ENCODE measurements at places on chromosomes 2 and 18. TPM values are rescaled to one million over a fixed set of nuclear protein-coding genes. Genes with fewer than 3 reads are reported as not detected.

GRCh38 chr2:214031566-214031965 is 379.3 kb upstream of the VWC2L start:
- no peak for DNase-seq

GRCh38 chr18:56952026-56952425 is 194.9 kb upstream of the BOD1L2 start:
- DNase-seq: no peak

Gene CYTIP
- 1.7 TPM for polyA plus RNA-seq

Gene CFAP65
- 0.24 TPM for polyA plus RNA-seq

DNA sequence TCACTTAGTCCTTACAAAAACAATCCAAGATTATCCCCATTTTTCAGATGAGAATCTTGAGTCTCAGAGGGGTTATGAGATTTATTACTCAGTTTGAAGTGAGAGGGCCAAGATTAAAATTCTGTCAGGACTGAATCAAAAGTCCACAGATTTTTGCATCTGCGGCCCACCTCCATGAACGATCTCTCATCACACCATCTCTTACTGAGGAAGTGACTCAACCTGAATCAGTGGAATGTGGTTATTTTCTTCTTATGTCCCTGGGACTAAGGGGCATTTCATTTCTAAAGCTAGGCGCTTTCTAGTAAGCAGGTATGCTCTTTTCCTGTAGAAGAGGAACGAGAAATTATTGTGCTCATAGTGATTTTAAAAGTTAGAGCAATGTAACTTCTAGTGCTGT is 360.3 kb upstream of the SPHKAP start:
- DNase-seq: no peak

GRCh38 chr18:56289381-56289780 is 349.0 kb downstream of the TXNL1 start:
- DNase-seq: no peak

- DNase-seq: no peak
Observed at GRCh38 chr2:75288760-75289159, 89.4 kb upstream of the TACR1 start.

GRCh38 chr2:119255760-119256581 is 32.3 kb downstream of the STEAP3 start:
- DNase-seq: no peak

- DNase-seq: no peak
Observed at GRCh38 chr18:24231773-24232735, 93.2 kb downstream of the CABYR start.

Measured in left renal cortex interstitium (tissue), 4 donors.